ENCODE measurements at places on chromosomes 1 and 21.

DNA sequence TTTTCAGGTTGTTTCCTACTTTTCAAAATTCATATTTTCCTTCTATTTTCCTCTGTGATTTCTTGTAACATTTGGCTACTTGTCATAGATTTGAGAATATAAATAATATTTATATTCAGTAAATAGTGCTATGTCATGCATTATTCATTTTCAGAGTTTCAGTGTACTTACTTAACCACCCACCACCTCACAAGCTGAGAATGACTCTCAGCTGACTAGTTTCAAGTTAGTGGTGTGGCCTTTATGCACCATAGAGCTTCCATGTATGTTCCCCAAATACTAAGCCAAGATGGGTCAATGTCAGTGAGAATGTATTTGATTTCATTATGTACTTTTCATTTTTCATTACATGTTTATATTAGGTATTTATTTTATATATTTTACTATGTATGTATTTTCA, 56.9 kb upstream of the RGS1 start:
- DNase-seq = no peak

DNA sequence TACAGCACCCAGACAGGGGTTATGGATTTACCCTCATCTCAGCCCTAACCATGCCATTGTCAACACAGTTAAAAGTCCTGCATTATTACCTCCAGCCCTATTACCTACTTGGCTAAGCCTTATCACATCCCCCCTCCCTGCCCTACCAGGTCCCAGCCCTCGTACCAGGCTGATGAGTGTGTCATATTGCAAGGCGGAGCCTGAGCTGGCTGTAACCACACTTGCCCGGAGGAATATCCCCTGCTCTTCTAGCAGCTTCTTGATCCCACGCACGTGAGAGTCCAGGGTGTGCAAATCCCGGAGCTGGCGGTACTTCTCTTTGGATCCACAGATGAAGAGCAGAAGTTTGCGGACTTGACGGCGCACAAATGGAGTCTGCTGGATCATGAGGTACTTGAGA, 87.4 kb downstream of the UBR4 start:
- no peak for DNase-seq

GRCh38 chr1:119330466-119331189, 38.0 kb upstream of the HAO2 start:
- no peak for DNase-seq

DNA sequence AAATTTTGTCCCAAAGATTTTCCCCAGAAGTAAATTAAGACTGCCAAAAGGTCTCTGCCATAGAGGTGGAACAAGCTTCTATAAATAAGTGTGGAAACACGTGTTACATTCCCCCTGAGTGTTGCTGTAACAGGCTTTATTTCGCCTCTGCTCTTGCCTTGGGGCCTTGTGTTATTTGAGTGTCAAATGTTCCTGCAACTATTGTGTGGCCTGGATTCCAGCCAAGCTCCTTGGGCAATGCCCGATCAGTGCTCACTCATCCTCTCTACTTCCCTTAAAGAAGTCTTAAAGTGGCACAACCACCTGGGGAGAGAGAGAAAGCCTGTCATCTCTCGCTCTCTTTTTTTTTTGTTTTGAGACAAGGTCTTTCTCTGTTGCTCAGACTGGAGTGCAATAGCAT, 156.7 kb downstream of the NR5A2 start:
- peak; percentile 45 for DNase-seq
